ENCODE measurements at places on chromosomes 1 and 21.

DNA sequence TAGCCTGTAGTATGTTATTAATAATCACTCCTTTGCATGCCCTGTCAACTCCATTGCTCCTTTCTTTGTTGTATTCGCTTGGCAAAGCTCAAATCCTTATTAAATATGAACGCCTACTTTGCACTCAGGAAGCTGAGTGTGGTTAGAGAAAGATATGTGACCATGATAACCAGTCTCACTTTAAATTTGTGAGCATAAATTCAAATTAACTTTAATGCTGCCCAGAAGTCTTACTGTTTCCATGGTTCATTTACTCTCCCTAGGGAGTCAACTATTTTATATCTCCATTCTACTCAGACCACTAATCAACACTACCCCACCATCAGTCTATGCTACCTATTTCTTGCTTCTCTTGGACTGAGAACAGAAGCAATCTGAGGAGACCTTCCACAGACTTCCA is 12.1 kb upstream of the EPHX4 start:
- DNase-seq, result no peak

GRCh38 chr1:165842671-165843129 is 15.3 kb downstream of the UCK2 start:
- no peak for DNase-seq

GRCh38 chr1:15178571-15179484 is 25.3 kb downstream of the TMEM51 start:
- no peak for DNase-seq

- DNase-seq, result no peak
These were observed 227.5 kb downstream of the HMCN1 start for GRCh38 chr1:185961664-185962063.

GRCh38 chr21:43299441-43300277 is 127.3 kb downstream of the SIK1 start:
- DNase-seq, result no peak

GRCh38 chr1:33169290-33170055 is 12.4 kb downstream of the TRIM62 start:
- no peak for DNase-seq
